ENCODE measurements at places on chromosomes 2 and 18. TPM values are rescaled to one million over a fixed set of nuclear protein-coding genes. Genes with fewer than 3 reads are reported as not detected.

MYCN gene
- not detected for total RNA-seq

MYOM1 gene
- total RNA-seq, result 0.92 TPM

SLC30A3 gene
- total RNA-seq, result 0.59 TPM

DNA sequence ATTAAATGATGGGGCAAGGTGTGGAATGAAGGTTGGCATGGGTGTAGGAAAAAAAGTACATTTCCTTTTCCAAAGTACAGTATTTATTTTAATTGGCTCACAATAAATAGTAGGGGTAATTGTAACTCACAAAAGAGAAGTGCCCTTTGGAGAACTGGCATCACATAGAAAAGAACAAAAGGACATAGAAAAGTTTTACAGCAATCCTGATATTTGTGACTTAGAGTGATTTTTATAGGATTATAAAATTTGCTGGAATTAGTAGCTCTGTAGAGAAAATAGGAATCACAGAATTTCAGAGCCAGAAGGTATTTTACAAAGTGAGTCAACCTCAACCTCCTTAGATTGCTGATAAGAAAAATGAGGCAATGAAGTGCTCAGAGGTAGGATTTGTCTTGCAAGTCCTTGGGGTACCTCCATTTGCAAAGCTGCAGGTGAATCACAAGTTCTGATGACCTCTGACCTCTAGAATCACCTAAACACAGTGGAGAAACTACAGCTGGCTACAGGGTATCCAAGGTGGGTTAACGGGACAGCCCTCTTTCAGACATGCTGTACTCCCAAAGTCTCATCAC is 133.6 kb downstream of the SOCS6 start:
- no peak for DNase-seq

GRCh38 chr2:150733051-150733618 is 245.7 kb upstream of the RND3 start:
- no peak for DNase-seq

- no peak for DNase-seq
Measured at GRCh38 chr2:17317439-17317976, 200.7 kb downstream of the RAD51AP2 start.

CAPN14 gene
- total RNA-seq, result 0.05 TPM

GRCh38 chr2:96880891-96881273 is 11.0 kb upstream of the SEMA4C start:
- DNase-seq, result no peak

NCKAP1 gene
- total RNA-seq, result 174 TPM

DNA sequence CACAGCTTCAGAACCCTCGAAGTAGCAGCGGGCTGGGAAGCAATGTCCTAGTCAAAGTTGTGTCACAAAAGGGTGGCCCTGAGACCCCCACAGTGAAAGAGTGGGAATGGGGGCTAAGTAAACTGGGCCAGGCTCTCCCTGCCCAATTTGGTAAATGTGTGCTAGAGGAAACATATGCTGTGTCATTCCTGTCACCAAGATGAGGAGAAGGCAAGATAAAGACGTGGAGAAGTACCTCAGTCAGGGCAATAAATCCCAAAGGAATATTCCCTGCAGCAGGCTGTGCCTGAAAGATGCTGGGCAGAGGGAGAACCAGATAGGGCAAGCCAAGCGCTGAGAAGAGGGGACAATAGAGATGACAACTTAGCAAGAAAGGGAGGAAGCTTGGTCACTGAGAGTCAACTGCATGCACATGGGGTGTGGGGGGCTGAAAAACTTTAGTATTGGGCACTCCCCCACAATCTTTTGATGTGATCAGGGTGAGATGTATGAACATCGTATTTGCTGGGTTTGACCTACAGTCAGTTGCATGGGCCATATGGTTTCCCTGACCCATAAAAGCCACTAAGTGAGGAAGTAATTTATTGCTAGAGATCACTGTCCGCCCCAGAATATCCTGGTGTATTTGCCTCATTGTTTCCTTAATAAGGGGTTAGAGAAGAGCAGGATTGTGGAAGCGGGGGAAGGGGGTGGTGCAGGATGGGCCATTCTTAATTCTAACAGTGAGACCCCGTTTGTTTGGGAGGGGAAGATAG is 49.9 kb upstream of the CXCR4 start:
- DNase-seq, result no peak

DNA sequence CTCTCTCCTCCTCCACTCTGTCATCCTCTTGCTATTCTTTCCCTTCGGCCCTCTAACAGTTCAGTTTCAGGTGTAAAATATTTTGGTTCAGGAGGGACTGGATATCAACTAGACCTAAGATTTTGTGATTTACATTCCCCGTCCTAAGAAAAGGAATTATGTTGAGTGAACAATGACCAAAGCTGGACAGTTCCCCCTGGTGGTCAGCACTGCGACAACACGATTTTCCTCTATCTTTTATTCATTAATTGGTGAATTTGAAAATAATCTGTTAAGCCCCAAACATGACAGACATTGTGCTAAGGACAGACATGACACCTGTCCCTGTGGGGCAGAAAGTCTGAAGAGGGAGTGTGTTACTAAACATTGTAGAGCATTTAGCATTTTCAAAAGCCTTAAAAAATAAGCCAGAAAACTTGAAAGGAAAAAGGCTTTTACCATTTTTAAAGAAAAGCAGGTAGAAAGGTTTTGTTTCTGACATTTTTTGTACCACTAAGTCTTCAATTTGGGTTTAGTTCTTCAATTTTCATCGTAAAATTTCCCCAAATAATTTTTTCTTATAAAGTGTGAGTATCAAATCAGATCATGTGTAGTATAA is 28.4 kb upstream of the GTF2A1L start:
- peak; percentile 35 for DNase-seq

DNA sequence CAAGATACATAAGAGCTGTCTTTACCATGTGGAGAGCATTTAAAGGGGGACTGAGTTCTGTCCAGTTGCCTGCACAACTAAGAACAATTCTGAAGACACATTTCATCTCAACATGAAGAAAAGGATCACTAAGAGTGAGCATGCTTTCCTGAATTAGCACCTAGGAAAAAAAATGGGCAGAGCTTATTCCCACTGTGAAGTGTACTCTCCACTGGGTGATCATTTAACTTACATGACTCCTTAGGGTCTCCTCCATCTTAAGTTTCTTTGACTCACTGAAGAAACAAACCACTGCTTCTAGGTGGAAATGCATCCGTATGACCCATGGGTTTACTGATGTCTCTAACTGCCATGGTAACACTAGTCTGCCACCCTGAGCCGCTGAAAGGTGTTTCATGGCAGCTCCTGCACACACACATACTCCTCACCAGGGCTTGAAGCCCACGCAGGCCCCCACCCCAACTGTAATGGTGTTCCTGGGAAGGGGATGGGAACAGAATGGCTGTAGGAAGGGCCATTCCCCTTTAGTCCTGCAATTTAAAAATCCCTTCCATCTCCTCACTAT is 27.1 kb downstream of the HDLBP start:
- DNase-seq, result no peak

DNA sequence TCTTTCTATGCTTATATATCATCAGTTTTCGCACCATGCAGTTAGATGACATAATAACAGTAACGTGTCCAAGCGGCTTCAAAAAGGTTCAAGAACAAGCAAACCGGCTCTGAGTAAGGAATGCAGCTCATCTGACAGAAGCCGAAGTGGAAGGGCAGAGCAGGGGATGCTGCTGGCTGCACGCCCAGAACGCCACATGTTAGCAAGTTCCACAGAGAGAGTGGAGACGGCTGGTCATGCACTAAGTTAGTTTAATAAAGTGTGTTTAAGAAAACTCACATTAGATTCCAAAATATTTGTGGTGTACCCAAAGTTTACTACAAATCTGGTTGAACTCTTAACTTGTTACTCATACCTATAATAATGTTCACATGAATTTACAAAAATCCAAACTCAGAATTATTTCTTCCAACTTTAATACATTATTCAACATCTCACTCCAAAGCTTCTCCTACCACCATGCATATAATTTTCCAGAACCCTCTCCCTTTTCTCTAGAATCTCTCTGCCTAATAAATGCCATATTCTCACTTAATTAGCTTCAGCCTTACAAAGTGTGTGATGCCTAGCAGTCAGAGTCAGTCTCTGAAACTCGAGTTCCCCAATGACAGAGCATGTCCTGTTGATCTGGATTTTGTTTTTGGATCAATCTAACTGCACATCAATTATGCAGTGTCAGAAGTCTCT is 170.0 kb downstream of the DNAH7 start:
- no peak for DNase-seq

CRYGC gene
- not detected for total RNA-seq

DNA sequence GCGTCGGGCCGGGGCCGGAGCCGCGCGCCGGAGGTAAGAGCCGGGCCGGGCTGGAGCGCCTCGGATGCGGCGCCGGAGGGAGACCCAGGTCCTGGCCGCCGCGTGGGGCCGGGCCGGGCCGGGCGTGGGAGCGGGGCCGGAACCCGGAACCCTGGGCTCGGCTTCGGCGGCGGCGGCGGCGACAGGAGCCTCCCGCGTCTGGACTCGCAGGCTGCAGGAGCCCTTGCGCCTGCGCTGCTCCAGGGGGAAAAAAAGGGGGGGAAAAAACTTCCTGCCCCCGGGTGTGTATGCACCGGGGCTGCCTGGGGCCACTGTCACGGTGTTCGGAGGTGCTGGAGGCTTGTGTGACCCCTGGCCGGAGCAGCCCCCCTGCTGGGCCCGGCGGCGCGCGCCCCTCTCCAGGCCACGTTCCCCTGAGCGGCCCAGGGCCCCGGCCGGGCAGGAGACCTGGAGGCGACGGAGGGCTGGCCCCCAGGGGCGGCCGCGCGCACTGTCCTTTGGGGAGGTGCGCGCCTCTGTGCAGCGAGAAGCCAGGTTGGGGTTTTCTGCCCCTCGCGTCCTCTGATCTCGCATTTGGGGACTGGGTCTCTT is 864 bp downstream of the KLHL29 start:
- no peak for DNase-seq

DNA sequence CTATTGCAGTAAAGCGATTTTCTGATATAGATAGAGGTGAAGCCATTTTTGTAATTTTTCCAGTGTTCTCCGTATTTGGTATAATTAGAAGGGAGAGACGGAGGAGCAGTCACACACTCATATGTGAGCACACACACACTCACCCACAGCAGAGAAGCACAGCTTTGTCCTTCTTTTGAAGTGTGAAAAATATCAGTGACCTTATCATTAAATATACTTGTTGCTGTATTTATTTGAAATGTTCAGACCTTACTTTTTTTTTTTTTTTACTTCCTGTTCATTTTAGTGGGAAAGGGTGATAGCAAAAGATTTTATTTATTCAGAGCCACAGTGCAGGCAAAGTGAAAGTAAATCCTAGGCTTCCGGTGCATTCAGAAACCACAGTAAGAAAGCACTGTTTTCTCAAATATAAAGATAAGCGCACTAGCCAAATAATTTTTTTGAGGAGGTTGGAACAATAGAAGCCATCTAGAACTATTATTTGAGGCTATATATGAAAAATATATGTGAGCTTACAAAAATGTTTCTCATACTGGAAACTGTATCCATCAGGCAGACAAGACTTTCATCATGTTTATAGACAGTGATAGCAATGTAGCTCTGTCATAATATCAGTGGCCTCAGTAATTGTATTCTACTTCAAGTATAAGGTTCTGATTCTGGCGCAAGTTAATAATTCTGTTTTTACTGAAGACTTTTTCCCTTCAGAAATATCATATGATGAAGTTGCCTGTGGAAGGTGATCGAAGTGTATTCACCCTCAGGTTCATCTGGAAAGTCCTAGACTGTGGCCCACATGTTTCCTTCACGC is 37.2 kb downstream of the TSHZ1 start:
- peak; percentile 61 for DNase-seq

UGT1A3 gene
- total RNA-seq, result not detected

- no peak for DNase-seq
Measured at GRCh38 chr2:37653805-37654378, 17.6 kb downstream of the CDC42EP3 start.

DNA sequence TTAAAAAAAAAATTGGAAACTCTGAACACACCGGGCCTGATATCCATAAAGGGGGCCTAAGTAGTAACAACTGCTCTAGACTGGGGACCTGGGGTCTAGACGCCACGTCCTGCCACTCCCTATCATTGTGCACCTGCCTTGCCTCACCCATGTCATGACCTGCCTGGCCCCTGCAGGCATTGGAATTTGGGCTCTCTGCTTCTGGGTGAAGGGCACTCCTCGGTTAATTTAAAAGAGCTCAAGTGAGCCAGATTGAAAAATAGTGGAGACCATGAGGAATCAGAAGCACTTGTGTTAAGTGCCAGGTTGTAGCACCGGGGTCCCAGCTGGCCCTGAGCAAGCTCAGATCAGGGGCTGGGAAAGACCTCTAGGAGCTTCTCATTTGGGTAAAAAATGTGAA is 48.1 kb downstream of the SLC4A1AP start:
- DNase-seq, result no peak

GRCh38 chr2:206783718-206784117 is 18.3 kb downstream of the FASTKD2 start:
- DNase-seq, result no peak

DNA sequence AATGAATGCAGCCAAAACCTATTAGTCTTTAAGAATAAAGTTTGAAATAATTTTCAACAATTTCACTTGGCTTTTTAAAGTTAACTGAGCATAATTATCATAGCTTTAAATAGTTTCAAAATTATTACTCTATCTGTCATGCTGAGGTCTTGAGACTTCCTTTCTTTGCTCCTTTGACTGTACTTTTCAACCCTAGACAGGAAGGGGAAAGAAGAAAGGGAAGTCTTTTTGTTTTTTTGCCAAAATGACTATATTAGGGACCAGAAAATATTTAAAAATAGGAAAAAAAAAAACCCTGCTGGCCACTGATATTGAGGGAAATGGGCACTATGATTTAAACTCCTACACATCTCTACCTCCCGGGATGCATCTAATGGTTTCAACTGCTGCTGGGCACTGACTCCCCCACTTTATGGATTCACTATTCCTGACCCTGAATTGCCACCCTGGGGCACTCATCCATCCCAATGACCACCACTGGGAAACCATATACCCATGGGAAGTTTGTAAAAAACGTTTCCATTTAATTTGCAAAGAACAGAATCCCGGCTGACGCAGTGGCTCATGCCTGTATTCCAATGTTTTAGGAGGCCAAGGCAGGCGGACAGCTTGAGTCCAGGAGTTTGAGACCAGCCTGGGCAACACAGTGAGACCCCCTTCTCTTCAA is 50.5 kb downstream of the GAREM1 start:
- no peak for DNase-seq

ABCB6 gene
- total RNA-seq, result 19.0 TPM

TMEM185B gene
- total RNA-seq, result 54.6 TPM

IHH gene
- total RNA-seq, result 0.23 TPM

- no peak for DNase-seq
Measured at GRCh38 chr2:70003093-70003830, 41.8 kb upstream of the ASPRV1 start.

All from Panc1 (cell line).